T-helper 1 cell (primary cell): ENCODE measurements at places on chromosomes 1 and 21.

- DNase-seq, result no peak
These were observed 25.6 kb downstream of the SEC16B start for GRCh38 chr1:177944016-177944949.

DNA sequence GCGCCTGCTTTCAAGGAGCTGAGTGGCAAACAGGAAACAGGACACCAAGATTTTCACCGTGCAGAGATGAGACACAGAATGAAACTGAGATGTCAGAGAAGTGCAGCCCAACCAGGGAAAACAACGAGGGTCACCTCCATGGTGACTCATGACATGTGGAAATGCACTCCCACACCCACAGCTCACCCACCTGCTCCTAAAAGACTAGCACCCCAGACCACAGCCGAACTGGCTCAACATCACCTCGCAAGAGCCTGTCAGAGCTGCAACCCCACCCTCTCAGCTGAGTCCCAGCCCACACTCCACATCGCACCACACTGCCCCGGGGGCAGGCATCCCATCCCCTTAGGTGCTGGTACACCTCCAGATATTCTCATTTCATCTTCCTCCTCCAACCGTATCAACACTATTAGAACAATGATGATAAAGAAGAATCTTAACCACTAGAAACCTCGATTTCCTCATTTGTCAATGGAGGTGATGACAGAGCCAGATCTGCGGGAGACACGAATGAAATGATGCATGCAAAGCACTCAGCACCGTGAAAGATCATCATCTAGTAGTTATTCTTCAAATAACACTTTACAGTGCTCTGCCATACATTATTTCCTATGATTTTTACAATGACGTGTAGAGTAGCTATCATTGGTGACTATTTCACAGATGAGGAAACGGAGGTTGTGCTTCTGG, 103.2 kb downstream of the DMRTB1 start:
- DNase-seq, result no peak

DNA sequence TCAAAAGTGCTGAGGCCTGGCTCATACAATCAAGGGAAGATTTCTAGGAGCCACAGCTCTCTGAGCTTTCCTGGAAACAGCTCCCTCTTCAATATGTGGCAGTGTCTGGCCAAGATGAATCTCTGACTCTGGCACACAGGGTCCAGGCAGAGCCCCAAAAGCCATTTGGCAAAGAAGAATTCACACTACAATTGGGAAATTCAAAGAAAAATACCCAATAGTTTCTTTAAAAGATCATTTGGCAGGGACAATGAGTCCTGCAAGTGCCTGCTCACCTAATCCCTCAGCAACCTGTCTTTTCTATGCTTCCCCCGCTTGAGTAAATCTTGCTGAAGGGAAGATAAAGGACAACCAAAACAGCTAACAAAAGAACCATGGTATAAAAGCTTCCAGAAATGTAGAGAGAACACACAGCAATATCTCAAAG, 124.6 kb downstream of the TGFBR3 start:
- DNase-seq, result no peak

- DNase-seq, result no peak
These were observed 6.3 kb upstream of the ARHGEF10L start for GRCh38 chr1:17533201-17533600.

GRCh38 chr1:33434363-33434750, 3.5 kb upstream of the PHC2 start:
- DNase-seq, result no peak

DNA sequence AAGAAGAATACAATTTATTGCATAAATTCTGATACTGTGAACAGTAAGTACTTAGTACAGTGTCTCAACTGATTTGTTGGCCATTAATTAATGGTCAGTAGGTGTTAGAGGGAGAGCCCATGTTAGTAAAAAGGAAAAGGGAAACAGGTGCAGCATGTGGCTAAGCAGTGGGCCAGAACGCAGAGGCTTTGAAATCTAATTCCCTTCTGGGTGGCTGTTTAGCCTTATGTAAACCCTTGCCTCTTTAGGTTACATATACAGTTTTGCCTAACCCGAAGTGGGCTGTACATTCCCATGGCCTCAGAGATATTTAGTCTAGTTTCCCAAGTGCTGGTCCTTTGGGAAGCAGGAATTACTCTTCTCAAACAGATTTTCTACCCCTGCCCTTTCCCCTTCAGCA, 43.5 kb upstream of the BCL9 start:
- DNase-seq, result no peak

- DNase-seq, result peak; percentile 36
These were observed 1.3 kb downstream of the S1PR1 start for GRCh38 chr1:101238031-101238628.

DNA sequence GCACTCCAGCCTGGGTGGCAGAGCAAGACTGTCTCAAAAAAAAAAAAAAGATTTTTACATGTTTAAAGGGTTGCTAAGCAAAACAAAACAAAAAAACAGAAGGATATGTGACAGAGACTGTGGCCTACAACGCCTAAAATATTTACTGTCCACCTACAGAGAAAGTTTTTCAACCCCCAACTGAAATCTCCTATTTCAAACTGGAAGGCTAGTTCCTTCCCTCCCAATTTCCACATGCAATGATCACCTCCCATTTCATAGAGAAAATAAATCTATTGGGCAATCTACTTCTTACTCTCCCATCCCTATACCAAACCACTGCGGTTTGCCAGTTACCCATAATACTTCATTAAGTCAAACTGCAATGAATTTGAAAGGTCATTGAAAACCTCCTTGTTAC, 74.2 kb downstream of the ST3GAL3 start:
- no peak for DNase-seq

- DNase-seq, result no peak
These were observed 339.9 kb downstream of the NTNG1 start for GRCh38 chr1:107480548-107481415.

DNA sequence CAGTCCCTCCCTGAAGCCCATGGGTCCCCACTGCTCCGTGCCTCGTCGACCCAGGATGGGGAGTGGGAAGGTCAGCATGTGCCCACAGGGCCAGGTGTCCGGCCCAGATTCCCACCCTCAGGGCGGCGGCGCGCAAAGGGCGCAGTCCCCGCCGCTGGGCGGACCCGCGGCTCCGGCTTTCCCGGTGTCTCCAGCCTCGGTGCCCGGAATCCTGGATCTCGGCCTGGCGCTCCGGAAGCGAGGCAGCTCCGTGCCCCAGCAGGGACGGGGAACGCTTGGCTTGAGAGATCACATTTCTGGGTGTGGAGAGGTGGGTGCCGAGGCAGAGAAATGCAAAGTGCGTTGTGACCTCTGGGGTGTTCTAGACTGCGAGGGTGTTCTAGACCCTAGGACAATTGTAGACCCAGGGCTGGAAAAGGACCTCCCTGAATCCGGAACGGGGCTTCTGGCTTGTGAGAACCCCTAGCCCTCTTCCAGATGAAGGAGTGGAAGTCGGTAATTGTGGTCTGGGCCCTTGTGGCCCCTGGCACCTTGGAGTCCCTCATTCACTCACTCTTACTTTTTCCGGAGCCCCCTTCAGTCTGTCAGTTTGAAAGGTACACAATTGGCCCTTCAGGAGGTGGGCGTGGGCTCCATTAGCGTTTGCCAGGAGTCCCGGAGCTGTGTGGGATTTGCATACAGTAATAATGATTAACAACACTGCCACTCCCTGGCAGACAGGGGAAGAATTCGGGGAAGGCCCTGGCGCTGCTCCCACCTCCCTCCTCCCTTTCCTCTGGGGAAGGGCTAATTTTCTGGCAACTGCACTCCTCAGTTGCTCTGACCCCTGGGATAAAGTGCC, 1.6 kb upstream of the KCND3 start:
- DNase-seq, result no peak

- no peak for DNase-seq
These were observed 323.0 kb upstream of the ADGRL2 start for GRCh38 chr1:81477710-81478109.

DNA sequence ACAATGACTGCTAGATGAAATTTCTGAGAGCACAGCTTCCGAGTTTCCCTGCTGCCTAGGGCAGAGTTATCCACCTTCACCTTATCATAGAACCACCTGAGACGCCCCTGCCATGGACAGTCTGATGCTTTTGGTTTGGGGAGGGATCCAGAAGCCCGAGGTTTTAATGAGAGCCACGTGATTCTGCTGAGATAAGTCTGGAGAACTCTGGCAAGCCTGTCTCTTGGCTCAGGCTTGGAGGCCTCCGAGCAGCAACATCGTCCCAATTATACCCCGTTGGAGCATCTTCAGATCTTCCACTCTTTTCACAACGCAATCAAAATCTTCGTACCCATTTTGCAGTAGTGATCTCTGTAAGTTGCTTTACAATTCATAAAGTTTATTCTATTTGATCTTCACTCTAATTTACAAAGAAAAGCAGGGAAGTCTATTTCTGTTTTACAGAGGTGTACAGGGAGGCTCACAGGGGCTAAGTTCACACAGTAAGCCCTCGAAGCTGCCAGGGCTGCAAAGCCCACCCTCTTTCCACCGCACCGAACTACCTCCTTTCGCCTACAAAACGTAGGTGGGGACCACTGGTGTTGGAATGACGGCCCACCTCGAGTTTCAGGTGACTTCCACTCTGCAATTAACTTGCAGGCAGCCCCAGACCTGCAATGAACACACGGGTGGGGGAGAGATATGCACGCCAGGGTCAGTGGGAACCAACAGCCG, 513 bp upstream of the HHAT start:
- DNase-seq, result no peak

GRCh38 chr1:151511636-151512215, 539 bp downstream of the CGN start:
- peak; percentile 17 for DNase-seq

DNA sequence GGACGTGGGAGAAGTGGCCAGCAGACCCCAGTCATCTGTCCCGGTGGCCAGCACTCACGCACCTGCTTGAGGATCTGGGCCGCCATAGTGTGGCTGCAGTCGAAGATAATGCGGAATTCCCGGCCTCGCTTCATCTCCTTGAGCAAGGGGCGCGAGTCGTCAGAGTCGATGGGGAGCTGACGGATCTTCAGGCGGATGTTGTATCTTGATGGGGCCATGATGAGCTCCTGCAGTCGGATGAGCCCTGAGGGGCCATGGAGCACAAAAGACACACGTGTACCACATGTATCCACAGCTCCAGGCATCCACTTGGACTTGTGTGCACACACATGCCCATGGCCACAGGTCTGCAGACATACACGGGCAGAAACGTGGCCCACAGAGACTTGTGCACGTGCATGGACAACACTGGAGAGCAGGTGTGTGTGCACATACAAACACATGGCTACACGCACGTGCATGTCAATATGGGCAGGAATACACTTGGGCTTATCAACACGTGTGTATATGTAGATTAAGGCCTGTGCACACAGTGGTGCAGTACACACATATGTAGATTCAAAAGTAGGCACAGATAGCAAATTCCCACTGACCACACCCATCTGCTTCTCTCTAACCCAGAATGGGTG, 162.1 kb downstream of the GRIK3 start:
- no peak for DNase-seq

DNA sequence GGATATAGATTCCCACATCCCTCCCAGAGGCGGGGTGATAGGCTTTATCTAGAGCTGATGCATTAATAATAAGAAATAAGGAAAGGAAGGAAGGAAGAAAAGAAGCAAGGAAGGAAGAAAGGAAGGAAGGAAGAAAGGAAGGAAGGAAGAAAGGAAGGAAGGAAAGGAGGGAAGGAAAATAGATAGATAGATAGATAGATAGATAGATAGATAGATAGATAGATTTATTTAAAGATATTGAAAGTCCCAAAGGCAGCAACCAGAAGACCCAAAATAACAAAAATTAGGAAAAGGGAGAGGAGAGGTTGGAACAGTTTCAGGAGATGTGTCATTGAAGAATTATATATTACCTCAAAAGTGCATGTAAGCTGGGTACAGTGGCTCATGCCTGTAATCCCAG, 12.2 kb upstream of the SLC26A9 start:
- no peak for DNase-seq

DNA sequence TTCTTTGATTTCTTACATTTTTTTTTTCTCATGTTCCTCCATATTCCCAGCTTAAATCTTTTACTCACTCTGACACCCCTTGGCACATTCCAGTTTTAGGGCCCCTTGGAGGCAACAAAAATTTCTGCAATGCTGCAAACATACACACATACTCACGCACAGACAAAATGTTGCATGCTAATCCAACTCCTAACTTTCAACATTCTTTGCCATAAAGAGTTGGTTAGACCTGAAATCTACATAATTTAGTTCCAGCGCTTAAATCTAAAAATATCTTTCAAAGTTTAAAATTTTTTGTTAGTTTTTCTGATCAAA, 103.9 kb downstream of the PTPN14 start:
- DNase-seq, result no peak

DNA sequence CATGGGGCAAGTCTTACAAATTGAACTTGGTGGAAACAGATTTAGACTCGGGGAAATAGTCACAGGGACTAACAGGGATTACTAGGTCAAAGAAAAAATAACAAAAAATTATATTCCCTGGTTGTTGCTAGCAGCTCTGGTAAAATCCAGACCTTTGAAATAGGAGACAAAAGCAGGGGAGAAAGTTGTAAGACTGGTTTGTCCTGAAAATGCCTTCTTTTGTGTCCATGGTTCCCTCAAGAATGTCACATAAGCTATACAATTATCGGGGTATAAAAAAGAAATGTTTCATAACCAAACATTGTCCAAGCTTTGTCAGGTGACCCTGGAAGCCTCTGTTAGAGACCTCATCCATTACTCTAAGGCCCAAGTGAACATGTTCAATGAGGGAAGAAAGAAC, 33.1 kb downstream of the KIAA0319L start:
- no peak for DNase-seq

- DNase-seq, result no peak
These were observed 24.8 kb downstream of the GNG4 start for GRCh38 chr1:235624721-235625333.

- no peak for DNase-seq
These were observed 29.1 kb upstream of the TRABD2B start for GRCh38 chr1:48026275-48026674.

DNA sequence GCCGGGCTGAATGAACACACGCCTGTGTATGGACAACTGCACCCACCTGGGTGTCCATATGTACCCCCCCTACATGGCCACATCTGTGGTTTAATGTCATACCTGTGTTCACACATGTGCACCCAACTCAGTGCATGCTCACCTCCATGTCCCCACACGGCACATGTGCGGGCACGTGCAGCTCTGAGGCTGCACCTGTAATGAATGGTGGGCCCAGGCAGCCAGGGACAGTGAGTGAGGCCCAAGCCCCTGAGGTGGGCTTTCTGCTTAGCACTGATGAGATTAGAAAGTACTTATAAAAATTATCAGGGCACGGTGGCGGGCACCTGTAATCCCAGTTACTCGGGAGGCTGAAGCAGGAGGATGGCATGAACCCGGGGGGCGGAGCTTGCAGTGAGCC, 42.5 kb upstream of the CSF3R start:
- no peak for DNase-seq

DNA sequence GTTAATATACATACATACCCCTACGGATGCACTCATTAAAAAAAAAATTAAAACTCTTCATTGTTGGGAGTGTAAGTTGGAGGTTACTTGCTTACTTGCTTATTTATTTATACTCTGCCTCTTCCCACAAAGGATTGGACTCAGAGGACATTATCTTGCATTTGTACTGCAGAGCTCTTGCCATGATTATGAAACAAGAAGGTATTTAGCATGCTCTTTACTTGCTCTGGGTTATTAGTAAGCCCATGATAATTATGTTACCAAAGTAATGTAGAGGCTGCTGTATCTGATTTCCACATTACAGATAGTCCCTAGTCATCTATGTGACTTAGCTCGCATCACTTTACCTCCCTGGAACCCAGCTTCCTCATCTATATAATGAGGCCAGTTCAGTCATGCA, 355.1 kb upstream of the PTBP2 start:
- DNase-seq, result no peak
